ENCODE measurements at places on chromosomes 5 and 9.

DNA sequence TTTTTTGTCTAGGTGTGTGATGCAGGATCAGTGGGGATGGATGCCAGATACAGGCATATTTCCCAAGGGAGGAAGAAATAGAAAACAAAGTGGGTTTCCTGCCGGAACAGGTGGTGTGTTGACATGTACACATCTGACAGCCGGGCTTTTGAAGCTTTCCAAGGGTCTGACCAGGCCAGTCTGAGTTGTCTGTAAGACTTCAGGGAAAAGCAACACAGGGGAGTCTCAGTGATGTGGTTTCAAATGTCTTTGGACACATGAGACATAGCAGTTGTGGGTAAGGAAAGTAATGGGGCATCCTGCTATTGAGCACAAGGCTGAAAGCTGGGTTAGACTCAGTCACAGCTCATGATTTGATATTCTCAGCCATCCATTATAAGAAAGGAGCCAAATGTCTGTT is 274.9 kb downstream of the PIK3R1 start:
- no peaks in the 10 kb centered on the region for H3K36me3 ChIP-seq
- H3K27me3 ChIP-seq = no peaks in the 10 kb centered on the region
- no peak overlapping the region for H3K27ac ChIP-seq

DNA sequence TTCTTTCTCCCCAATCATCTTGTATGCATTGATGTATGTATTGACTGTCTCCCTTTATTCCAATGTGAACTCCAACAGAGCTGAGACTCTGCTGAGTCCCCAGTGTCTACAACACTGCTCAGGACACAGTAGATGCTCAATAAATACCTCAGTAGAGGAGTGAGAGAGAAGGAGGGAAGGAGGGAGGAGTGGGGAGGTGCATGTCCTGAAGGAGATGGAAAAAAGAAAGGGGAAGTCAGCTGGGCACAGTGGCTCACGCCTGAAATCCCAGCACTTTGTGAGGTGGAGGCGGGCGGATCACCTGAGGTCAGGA is 2.9 kb upstream of the PHF2 start:
- H3K27ac ChIP-seq = no peak overlapping the region
- H3K36me3 ChIP-seq = no peaks in the 10 kb centered on the region
- H3K4me1 ChIP-seq = peaks cover 7% of the 10 kb centered on the region

DNA sequence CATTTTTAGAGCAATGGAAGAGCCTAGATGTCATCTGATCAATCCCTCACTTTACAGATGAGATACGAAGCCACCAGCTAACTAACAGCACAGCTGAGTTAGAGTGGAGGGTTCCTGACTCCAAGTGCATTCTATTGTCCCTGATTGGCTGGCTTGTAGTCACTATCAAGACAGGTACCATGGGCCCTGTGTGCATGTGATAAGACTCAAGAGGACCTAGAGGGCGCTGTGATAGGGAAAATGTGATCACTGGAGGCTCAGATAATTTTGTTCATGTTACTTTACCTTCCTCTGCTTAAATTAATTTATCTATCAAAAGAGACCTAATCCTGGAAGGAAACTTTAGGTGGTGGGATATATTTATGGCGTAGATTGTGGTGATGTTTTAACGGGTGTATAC is 19.5 kb upstream of the SNAPC3 start:
- peak; percentile 18 for DNase-seq
- H3K4me3 ChIP-seq = no peak overlapping the region
- H3K27ac ChIP-seq = no peak overlapping the region
- no peaks in the 10 kb centered on the region for H3K4me1 ChIP-seq

DNA sequence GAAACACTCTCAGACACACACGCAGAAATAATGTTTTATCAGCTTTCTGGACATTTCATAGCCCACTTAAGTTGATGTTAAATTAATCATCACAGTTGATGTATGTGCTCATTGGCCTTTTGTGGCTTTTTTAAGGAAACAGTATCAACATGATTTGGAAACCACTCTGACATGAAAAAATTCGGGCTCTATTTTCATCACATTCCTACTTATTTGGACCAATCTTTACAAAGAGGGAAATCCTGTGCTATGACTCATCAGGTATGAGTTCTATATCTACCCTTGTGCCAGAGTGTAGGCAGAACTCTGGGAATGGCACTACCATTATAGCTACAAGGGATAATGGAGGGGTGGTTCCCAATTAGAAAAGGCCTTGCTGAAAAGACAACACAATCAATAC is 388.4 kb upstream of the PTGER4 start:
- H3K27me3 ChIP-seq = no peaks in the 10 kb centered on the region
- H3K4me3 ChIP-seq = no peak overlapping the region
- H3K4me1 ChIP-seq = no peaks in the 10 kb centered on the region

DNA sequence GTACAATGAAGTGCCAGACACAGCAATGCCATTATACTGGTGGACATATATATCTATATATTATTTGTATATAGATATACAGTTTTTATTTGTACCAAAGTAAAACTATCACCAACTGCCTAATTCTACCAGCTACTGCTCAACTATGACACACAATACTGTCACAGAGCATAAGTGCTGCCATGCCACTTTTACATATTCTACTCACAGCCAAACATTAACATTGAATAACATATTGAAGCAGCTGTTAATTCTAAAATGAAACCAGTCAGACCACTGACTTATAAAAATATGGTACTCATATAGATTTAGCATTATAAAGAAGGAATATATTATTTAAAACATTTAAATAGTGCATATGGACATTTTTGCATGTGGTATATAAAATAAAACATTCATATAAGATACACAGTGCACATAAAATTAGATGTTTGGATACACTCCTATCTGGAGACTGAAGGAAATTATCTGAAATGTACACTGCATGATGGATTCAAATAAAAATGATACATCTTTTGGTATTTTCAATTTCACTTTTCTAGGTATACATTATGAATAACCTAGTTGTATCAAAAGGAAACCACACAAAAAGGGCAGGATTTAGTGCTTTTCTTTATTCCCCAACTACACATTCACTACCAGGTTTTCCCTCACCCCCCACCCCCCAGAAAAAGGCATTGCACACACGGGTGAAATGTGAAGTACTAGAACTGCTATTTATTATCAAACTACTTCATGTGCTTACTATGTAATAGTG is 48.9 kb downstream of the PKD2L2 start:
- no peak for DNase-seq
- H3K36me3 ChIP-seq = peaks cover 2% of the 10 kb centered on the region
- no peak overlapping the region for H3K4me3 ChIP-seq
- no peaks in the 10 kb centered on the region for H3K4me1 ChIP-seq
- H3K27ac ChIP-seq = no peak overlapping the region

- DNase-seq = no peak
- H3K36me3 ChIP-seq = no peaks in the 10 kb centered on the region
- peaks cover 12% of the 10 kb centered on the region for H3K4me1 ChIP-seq
- H3K4me3 ChIP-seq = no peak overlapping the region
- no peak overlapping the region for H3K27ac ChIP-seq
- no peaks in the 10 kb centered on the region for H3K27me3 ChIP-seq
Observed at GRCh38 chr5:126516133-126516532, 78.9 kb downstream of the ALDH7A1 start.

DNA sequence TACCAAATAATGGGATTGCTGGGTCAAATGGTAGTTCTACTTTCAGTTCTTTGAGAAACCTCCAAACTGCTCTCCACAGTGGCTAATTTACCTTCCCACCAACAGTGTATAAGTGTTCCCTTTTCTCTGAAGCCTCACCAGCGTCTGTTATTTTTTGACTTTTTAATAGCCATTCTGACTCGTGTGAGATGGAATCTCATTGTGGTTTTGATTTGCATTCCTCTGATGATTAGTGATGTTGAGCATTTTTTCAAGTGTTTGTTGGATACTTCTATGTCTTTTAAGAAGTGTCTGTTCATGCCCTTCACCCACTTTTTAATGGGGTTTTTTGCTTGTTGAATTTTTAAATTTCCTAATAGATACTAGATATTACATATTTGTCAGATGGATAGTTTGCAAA is 28.4 kb upstream of the SUSD1 start:
- peaks cover 2% of the 10 kb centered on the region for H3K4me1 ChIP-seq
- no peaks in the 10 kb centered on the region for H3K36me3 ChIP-seq
- no peak overlapping the region for H3K4me3 ChIP-seq

DNA sequence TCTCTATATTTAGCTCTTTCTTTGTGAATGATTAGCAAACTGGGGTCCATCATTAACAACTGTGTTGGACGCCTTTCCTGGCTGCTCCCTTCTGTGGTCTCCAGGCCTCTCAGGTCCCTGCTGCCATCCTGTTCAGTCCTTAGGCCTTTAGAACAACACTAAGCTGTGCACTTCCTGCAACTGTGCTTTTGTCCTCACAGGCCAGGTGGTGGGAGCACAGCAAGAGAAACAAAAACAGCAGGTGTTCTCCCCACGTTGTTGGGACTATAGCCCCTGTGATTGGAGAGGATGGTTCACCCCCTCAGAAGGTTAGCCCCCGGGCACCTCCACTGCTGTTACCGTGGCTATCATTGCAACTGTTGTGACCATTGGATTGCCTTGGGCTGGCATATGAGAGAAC is 41.7 kb upstream of the CLINT1 start:
- no peaks in the 10 kb centered on the region for H3K27me3 ChIP-seq
- H3K36me3 ChIP-seq = no peaks in the 10 kb centered on the region

GRCh38 chr5:143600396-143601075 is 197.1 kb upstream of the NR3C1 start:
- no peak for DNase-seq
- H3K27me3 ChIP-seq = no peaks in the 10 kb centered on the region
- no peaks in the 10 kb centered on the region for H3K36me3 ChIP-seq
- no peak overlapping the region for H3K4me3 ChIP-seq
- peaks cover 65% of the 10 kb centered on the region for H3K4me1 ChIP-seq

DNA sequence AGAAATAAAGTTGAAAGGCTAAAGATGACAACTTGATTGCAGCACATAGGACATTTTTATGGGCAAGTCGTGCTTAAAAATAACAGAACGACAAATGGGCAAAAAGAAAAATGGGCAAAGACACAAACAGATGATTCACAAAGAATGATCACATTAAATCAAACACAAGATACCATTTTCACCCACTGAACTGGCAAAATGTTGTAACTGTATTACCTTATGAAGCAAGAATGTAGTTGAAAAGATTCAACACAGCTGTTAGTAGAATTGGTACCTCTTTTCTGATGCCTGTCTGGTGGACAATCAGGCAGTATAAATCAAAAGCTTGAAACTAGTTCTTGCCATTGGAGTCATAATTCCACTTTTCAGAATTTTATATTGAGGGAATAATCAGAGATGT is 81.0 kb upstream of the PALM2AKAP2 start:
- no peaks in the 10 kb centered on the region for H3K27me3 ChIP-seq
- H3K36me3 ChIP-seq = no peaks in the 10 kb centered on the region
- H3K4me3 ChIP-seq = no peak overlapping the region
- H3K4me1 ChIP-seq = no peaks in the 10 kb centered on the region
- DNase-seq = no peak

- no peaks in the 10 kb centered on the region for H3K27me3 ChIP-seq
- H3K36me3 ChIP-seq = no peaks in the 10 kb centered on the region
- DNase-seq = no peak
- H3K4me3 ChIP-seq = no peak overlapping the region
- H3K27ac ChIP-seq = peak overlapping the region; percentile 51
Observed at GRCh38 chr5:173688703-173689102, 72.3 kb upstream of the BOD1 start.

GRCh38 chr9:130292106-130292505 is 26.5 kb downstream of the HMCN2 start:
- H3K4me1 ChIP-seq = no peaks in the 10 kb centered on the region
- no peak for DNase-seq
- H3K27me3 ChIP-seq = 0 out of 2 replicates have a peak, but pooled peaks cover 2% of the 10 kb centered on the region
- no peak overlapping the region for H3K4me3 ChIP-seq
- H3K27ac ChIP-seq = no peak overlapping the region
- H3K36me3 ChIP-seq = no peaks in the 10 kb centered on the region

DNA sequence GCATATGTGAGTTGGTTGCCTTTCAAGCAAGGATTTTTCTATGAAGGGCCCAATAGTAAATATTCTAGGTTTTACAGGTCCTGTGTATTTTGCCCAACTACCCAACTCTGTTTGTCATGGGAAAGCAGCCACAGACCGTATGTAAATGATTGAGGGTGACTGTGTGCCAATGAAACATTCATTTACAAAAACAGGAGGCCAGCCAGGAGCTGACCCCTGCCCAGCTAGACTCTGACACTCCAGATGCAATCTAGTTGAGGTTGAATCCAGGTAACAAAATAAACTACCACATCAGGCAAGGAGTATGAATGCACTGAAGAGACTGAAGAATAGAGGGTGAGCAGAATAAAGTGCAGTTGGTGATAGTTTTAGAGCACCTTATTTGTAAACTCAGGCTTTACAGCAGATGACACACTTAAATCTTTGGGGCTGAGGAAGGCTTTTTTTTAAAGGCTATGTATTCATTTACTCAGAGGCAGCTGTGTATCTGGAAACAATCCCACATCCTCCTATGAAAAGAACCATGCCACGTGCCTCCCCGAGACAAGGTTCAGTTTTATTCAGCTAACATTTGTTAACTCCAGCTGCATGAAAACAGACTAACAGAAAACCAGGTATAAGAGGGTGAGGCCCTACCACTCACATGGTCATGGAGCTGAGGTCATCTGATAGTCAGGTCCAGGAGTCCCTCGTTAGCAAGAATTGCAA is 60.7 kb downstream of the SLC1A1 start:
- H3K4me3 ChIP-seq = no peak overlapping the region
- H3K4me1 ChIP-seq = peaks cover 5% of the 10 kb centered on the region
- H3K27ac ChIP-seq = no peak overlapping the region
- no peaks in the 10 kb centered on the region for H3K36me3 ChIP-seq

GRCh38 chr5:82905986-82906385 is 171.2 kb downstream of the TMEM167A start:
- H3K36me3 ChIP-seq = no peaks in the 10 kb centered on the region
- H3K4me1 ChIP-seq = no peaks in the 10 kb centered on the region
- no peak overlapping the region for H3K4me3 ChIP-seq
- H3K27me3 ChIP-seq = no peaks in the 10 kb centered on the region

- H3K4me1 ChIP-seq = peaks cover 3% of the 10 kb centered on the region
- H3K27ac ChIP-seq = no peak overlapping the region
- H3K36me3 ChIP-seq = no peaks in the 10 kb centered on the region
- no peak for DNase-seq
Observed at GRCh38 chr9:4979239-4979638, 5.8 kb upstream of the JAK2 start.

- H3K36me3 ChIP-seq = no peaks in the 10 kb centered on the region
- no peak for DNase-seq
- no peak overlapping the region for H3K27ac ChIP-seq
- no peaks in the 10 kb centered on the region for H3K27me3 ChIP-seq
Observed at GRCh38 chr5:21145376-21145775, 1157.4 kb upstream of the CDH18 start.

GRCh38 chr9:129319076-129319937 is 141.2 kb upstream of the IER5L start:
- peak overlapping the region; percentile 53 for H3K27ac ChIP-seq
- no peak overlapping the region for H3K4me3 ChIP-seq
- DNase-seq = no peak
- H3K27me3 ChIP-seq = no peaks in the 10 kb centered on the region

GRCh38 chr9:826500-827280 is 14.8 kb upstream of the DMRT1 start:
- H3K27ac ChIP-seq = no peak overlapping the region
- no peaks in the 10 kb centered on the region for H3K4me1 ChIP-seq
- no peaks in the 10 kb centered on the region for H3K27me3 ChIP-seq
- no peak for DNase-seq
- no peak overlapping the region for H3K4me3 ChIP-seq

- no peaks in the 10 kb centered on the region for H3K27me3 ChIP-seq
- no peak overlapping the region for H3K4me3 ChIP-seq
- DNase-seq = no peak
- H3K36me3 ChIP-seq = no peaks in the 10 kb centered on the region
Observed at GRCh38 chr9:16396389-16396788, 474.1 kb downstream of the BNC2 start.

- H3K4me3 ChIP-seq = no peak overlapping the region
- H3K36me3 ChIP-seq = no peaks in the 10 kb centered on the region
- no peak overlapping the region for H3K27ac ChIP-seq
Observed at GRCh38 chr5:151002250-151002649, 18.1 kb upstream of the GPX3 start.

Measured in Caco-2 (cell line).